ENCODE measurements at places on chromosomes 5 and 9.
A peak's percentile ranks its signal among the peaks of the same experiment; 100 is the strongest.

- DNase-seq, result no peak
Measured at GRCh38 chr9:83569326-83569725, 31.1 kb upstream of the FRMD3 start.

GRCh38 chr9:21598749-21599148 lies 116.6 kb upstream of the IFNE start:
- DNase-seq, result no peak

- peak; percentile 65 for DNase-seq
Measured at GRCh38 chr5:176573564-176574296, 24.6 kb downstream of the CDHR2 start.

DNA sequence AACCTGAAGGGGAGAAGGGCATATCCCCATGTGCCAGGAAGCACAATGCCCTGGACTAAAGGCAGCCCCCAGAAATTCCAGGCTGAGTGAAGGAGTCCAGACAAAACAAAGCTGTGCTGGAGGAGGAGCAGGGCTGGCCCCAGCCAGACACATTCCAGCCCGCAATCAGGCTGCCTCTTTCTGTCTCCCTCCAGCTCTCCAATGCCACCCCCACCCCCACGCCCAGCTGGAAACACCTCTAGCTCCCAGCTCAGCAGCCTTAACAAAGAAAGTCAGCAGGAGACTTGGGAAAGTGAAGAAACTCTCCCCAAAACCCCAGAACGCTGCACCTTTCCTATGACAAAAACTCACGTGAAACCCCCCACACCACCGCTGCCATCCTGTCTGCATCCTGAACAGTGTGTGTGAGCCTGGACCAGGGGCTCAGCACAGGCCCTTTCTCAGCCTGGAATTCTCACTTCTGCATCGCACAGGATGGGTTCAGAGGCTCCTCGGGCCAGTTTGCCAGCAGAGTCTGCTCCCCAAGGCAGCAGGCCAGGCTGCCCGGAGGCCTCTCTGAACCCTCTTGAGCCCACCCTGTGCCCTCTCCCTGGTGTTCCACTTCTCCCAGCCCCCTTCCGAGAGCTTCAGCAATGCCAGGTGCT lies 96.2 kb upstream of the ICE1 start:
- DNase-seq, result no peak

GRCh38 chr9:18058564-18059442 lies 415.1 kb upstream of the ADAMTSL1 start:
- DNase-seq, result no peak

- DNase-seq, result no peak
Measured at GRCh38 chr9:74770508-74771261, 117.0 kb downstream of the TRPM6 start.

- DNase-seq, result no peak
Measured at GRCh38 chr9:126373241-126373640, 46.6 kb downstream of the MVB12B start.

DNA sequence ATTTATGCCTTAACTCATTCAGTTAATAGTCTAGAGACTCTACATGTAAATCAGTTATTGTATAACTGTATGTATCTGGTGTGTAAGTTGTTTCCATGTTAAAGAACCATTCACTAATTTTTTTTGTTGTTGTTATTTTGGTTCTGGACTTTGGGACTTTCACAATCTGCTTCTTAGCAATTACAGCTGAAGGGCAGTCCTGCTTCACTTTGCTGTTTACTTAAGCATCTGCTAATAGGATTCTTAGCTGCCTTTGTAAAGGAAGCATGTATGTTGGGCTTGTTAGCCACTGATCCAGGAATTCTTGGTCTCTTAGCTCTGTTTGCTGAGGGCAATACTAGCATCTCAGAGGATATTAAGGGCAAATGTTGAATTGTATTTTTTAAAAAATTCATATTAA lies 97.0 kb downstream of the FOCAD start:
- no peak for DNase-seq

GRCh38 chr5:127652952-127653611 lies 4.2 kb downstream of the CTXN3 start:
- no peak for DNase-seq

DNA sequence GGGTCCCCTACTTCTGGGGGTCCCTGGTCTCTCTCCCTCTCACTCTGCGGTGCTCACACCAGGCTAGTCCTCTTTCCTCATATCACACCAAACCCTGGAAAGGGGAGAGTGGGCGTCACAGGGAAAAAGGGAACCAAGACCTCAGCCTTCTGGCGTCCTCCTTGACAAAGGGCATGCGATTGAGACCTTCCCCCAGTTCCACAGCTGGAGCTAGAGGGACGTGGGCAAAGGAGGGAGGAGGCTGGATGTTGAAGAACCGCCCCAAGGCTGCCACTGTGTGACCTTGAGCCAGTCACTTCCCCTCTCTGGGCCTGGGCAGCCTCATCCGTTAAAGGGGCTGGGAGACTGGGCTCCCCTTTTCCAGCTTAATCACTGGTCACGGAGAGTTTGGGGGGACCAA lies 18.5 kb upstream of the TOR2A start:
- peak; percentile 37 for DNase-seq

All from right forelimb (tissue), 1 donor.